ENCODE measurements at places on chromosomes 2 and 18. TPM values are rescaled to one million over a fixed set of nuclear protein-coding genes. Genes with fewer than 3 reads are reported as not detected.

DNA sequence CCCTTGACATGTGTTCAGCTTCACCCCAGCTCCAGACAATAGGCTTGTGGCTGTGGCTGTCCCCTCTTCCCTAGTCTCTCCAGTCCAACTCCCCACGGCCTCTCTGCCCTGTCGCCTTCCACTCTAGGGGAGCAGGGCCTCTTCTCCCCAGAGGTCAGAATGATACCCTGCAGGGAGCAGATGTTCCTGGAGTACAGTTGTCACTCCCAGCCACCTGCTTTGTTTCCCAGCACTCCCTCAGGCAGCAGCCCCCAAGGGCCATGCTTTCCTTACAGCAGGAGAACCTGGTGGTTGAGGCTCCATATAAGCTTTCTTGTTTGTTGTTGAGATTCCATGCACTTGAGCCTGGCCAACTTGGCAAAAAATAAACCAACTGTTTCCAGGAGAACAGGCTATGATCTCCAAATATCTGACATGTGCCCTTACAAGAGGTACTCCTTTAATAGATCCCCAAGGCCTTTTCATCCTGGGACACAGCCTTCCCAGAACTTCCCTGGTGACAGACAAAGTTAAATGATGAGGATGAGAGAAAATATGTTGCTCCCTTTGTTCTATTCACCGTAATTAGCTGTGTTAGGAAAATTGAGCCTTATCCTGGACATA lies 45.1 kb downstream of the DPYSL5 start:
- ATAC-seq = no peak

GRCh38 chr2:26076001-26076587 lies 42.2 kb downstream of the RAB10 start:
- ATAC-seq = no peak

DNA sequence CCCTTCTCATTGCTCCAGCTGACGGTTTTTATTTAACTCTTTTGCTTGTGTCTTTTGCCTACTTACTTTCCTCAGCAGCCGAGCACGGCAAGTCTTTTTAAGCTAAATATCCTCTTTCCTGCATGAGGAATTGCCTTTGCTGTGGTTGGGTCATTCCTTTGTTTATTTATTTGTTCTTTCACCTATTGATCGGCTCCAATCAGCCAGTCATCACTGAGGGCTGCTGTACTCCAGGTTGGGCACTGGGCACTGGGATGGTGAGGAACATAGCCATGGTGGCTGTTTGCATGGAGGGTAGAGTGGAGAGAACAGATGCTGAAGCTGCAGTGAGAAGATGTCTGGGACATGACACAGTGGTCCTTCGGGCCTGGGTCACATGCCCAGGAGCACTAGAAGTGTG lies 105.2 kb downstream of the CTIF start:
- ATAC-seq = no peak

DNA sequence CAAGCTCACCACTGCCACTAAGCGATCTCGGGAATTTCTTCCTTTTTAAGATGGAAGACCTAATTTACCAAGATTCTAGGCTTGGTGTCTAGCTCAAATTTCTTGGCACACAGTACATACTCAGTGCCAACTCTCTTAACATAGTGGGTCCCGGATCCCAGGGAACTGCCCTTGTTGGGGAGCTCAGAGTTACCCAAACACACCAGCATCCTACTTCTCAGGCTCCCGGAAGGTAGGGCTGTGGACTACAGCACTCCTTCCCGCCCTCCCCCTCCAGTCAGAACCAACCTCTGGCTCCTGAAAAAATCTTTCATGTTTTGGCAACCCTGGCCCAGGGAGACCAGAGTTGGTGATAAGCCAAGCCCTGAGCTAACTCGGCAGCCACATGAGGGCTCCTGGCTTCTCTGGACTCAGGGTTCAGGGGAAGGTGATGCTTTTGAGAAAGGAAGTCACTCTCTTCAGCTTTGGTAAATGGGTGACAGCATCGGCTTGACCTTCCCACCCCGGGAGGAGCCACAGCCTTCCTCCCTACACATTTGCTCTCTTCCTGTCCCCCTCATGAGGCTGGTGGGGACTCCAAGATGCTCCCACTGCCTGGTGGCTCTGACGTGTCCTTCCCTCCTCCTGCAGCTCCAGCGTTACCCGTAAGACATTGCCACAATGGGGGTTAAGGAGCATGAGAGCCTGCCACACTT lies 8.8 kb downstream of the ODC1 start:
- no peak for ATAC-seq

MGAT4A gene
- total RNA-seq = 10.2 TPM

KLHL29 gene
- total RNA-seq = 5.7 TPM

GRCh38 chr2:241900251-241901017 lies 30.9 kb downstream of the RTP5 start:
- ATAC-seq = no peak

DNA sequence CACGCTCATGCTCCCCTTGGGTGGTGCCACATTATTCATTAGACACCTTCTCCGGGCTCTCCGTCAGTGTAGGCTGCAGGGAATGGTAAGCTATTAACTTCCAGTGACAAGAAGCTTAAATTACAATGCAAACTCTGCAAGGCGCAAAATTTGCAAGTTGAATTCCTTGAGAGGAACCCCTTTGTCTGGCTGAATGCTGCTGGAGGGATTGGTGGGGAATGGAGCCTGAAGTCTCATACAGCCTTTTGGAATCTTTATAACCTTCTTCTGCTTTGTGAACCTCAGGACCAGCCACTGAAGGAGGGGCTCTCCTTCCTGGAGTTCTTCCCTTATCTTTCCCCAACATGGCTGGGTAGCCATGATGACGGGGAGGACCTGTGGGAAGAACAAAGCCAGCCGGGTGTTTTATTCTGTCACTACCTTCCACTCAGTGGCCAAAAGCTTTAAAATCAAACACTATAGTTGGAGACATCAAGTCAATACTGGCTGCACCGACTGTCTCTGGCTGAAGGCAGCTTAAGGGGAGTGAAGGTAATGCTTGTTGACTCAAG lies 220.9 kb upstream of the EPHA4 start:
- ATAC-seq = peak; percentile 66

DNA sequence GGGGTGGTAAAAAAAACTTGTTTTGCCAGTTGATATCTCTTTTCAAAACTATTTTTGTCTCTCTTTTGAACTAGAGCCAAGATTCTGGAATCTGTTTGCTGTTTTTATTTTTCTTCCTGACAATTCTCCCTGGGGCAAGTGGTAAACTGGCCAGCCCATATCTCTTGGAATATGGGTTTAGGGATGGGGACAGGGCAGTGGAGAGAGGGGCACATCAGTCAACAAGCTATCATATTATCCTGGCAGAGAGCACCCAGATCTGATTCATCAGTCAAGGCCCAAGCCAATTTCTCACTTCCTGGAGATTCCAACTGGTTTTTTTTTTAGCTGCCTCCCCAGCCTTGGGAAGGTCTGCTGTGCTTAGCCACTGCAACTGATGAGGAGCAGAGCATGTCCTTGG lies 52.3 kb downstream of the ARHGAP28 start:
- no peak for ATAC-seq

DNA sequence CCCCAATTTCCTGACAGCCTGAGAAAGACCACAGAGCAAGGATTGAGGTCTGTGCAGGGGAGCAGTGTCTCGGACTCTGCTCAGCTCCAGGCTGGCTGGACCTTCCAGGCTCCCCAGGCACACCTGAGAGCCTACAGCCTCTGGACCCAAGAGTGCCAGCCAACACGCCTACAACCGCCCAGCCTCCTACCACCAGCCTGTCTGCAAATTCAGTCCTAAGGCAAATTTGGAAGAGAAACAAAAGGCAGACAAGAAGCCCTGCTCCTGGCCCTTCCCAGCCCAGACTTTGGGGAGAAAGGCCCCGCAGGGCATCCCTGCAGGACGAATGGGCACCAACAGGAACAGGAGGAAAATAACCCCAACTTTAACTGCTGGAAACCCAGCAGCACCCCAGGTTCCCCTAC lies 1.9 kb downstream of the HS6ST1 start:
- no peak for ATAC-seq

DNA sequence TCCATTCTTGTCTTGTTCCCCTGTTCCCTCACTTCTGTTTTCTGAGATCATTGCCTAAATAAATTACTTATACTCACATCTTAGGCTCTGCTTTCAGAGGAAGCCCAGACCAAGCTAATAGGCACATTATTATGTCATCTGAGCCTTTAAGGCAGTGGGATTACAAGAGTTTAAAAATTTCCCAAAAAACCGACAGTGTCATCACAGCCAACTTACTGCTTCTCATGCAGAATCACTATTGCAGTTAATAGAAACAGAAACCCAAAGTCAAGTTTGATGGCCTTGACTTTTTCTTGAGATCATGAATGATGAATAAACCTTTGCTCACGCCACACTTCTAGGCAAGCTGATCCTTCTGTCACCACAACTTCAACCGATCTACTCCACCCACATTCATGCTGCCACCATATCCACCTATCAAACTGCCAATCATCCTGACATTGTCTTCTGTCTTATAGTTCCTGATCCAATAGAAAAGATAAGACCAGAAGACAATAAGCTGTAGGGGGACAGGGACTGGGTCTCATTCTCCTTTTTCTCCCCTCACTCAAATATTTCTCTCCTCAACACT lies 142.7 kb upstream of the CREB1 start:
- no peak for ATAC-seq

DNA sequence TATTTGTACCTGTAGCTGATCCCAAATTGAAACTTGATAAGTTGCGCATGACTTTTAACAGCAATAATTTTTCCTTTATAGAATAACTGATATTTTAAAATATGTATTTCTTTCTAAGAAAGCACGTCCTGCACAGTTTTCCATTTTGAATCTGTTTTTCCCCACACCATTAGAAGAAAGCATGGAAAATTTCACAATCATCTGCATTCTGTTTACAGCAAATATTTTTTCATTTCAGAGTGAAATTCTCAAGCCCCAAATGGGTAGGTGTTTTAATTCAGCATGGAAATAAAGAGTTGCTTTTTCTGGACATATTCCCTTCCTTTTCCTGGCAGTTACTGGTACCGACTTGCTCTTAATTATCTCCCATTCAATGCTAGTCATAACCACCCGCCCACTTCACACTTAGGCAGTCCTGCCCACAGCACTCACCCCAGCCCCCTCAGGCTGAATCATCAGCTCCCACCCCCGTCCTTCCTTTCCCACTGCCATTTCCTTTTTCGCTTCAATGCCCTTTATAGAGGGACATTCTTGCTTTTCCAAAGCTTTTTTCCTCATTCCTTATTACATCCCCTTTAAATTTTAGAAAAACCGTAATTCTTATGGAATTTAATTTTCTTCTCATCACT lies 89.2 kb upstream of the GLS start:
- peak; percentile 49 for ATAC-seq

DNA sequence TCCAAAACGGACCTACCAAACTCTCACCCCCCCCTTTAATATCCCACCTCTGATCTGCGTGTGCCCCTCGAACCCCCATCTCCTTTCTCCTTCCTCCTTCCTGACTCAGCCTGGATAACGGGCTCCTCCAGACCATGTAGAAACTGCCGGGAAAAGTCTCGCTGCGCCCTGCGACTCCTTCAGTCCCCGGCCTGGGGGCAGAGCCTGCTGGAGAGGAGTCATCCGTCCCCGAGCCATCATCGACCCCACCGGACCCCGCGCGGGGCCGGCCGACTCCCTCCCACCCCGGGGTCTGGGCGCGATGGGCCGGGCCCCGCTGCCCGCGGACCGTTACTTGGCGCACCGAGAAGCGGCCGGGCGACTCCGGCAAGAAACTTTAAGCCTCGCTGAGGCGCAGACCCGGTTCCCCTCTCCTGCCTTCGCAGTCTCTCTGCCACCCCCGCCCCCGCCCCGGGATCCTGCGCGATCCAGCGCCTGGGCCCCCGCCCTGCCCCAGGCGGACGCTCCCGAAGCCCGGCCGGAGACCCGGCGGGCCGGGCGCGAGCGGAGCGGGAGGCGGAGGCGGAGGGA lies 3.4 kb downstream of the ZEB2 start:
- peak; percentile 14 for ATAC-seq

- ATAC-seq = no peak
Observed at GRCh38 chr2:109385506-109385905, 228.3 kb downstream of the SEPTIN10 start.

- ATAC-seq = no peak
Observed at GRCh38 chr2:10400568-10400977, 47.6 kb downstream of the ODC1 start.

DNA sequence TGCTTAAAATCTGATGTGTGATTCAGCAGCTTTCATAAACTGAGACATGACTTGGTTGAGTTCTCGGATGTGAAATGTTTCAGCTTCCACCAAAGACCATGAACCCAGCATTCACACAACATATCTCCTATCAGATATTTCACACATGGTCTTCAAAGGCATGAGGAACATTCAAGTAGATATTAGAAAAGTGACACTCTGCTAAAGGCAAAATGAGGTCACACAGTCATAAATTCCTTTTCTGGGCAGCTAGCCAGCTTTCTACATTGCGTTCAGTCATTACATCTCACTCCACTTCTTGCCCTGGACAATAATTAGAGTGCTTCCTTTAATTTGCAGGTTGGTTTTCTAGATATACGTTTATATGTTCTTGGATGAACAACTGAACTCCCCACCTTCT lies 96.7 kb downstream of the GAREM1 start:
- ATAC-seq = peak; percentile 69

MAPK4 gene
- total RNA-seq = 11.4 TPM

PPP3R1 gene
- 29.6 TPM for total RNA-seq

- ATAC-seq = peak; percentile 80
Observed at GRCh38 chr2:75896779-75897366, 186.2 kb upstream of the GCFC2 start.

- ATAC-seq = peak; percentile 32
Observed at GRCh38 chr2:45748239-45748638, 96.8 kb downstream of the PRKCE start.

ZNF521 gene
- 21.5 TPM for total RNA-seq

CRACDL gene
- total RNA-seq = not detected

THSD7B gene
- 0.73 TPM for total RNA-seq

DNA sequence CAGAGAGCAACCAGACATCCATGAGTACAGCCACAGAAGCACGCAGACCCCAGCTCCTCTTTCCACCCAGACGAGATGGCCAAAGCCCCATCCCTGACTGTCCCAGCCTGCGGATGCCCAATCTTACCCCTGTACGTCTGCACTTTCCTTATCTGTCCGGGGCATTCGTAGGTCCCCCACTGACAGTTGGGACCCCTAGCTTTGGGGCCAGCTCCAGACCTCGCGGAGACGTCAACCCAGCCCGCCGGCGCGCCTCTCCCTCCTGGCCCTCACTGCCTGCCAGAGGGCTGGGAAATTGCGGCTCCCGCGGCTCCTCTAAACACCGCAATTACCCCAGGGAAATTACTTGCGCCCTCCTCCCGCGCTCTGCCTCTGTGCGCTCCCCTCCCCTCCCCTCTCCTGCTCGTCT lies 2.3 kb downstream of the ECEL1 start:
- ATAC-seq = no peak

GRCh38 chr18:77069482-77069881 lies 63.1 kb downstream of the MBP start:
- no peak for ATAC-seq

GRCh38 chr2:192749611-192750200 lies 555.0 kb upstream of the TMEFF2 start:
- ATAC-seq = peak; percentile 70

TMEM17 gene
- 9.7 TPM for total RNA-seq

VIL1 gene
- 0.33 TPM for total RNA-seq

NTSR2 gene
- 0.09 TPM for total RNA-seq

- no peak for ATAC-seq
Observed at GRCh38 chr2:227153758-227154486, 10.1 kb downstream of the COL4A4 start.
